ENCODE measurements at places on chromosomes 6 and 20.

- no peak for DNase-seq
Measured at GRCh38 chr20:375265-375889, 5.2 kb upstream of the TRIB3 start.

DNA sequence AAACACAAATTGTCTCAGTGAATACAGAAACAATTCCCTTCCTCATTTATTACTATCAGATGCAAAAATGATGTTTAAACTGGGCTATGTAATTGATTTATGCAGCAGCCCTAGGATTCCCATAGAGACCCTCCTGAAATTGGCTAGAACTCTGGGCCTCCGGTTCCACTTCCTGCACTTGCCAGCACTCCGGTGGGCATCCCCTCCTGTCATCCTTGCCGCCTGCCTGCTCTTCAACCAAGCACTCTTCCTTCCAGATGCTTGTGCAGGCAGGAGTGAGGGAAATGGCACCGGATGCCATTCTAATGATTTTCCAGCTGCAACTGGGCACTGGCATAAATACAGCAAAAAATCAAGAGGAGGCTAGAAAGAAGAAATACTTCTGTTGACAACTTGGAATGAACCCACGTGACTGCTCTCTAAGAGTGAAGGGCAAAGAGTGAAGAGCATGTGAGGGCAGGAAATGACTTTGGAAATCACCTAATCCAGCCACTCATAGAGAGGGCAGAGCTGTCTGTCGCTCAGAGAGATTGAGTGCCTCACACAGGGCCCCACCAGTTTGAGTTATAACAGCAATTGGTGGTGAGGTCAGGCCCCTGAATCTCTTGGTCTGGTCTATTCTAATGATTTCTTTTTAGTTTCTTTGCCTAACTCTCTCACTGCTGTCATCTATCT is 3.7 kb upstream of the NEDD9 start:
- DNase-seq: no peak

- DNase-seq: no peak
Measured at GRCh38 chr20:60986506-60987156, 265.4 kb upstream of the CDH4 start.

GRCh38 chr6:12228447-12229146 is 61.6 kb upstream of the EDN1 start:
- DNase-seq: no peak

DNA sequence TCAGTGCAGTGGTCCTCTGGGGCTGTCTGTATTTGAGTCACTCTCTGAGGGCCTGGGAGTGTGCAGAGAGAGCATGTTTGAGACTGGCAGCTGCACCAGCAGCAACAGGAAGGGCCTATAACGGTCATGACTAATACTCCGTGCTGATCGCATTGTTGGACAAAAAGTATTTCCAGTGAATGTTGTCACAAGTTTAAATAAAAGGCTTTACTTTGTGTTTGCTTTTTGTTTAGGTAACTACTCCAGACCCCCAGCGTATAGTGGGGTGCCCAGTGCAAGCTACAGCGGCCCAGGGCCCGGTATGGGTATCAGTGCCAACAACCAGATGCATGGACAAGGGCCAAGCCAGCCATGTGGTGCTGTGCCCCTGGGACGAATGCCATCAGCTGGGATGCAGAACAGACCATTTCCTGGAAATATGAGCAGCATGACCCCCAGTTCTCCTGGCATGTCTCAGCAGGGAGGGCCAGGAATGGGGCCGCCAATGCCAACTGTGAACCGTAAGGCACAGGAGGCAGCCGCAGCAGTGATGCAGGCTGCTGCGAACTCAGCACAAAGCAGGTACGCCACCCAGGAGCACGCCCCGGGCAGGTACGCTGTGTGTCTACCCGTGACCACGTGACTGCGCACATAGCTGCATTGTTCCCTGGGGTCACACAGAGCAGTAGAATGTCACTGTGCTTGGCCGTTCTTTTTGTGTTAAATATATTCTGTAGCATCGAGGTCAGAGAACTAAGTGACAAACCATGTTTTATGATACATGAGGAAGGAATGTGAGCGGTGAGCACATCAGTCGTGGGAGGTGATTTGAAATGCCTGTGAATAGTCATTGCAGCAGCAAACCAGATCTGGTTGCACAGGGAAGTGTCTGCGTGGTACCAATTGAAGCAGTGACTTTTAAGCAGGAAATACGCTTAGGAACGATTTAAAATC is 174.7 kb downstream of the TMEM242 start:
- DNase-seq: peak; percentile 90

DNA sequence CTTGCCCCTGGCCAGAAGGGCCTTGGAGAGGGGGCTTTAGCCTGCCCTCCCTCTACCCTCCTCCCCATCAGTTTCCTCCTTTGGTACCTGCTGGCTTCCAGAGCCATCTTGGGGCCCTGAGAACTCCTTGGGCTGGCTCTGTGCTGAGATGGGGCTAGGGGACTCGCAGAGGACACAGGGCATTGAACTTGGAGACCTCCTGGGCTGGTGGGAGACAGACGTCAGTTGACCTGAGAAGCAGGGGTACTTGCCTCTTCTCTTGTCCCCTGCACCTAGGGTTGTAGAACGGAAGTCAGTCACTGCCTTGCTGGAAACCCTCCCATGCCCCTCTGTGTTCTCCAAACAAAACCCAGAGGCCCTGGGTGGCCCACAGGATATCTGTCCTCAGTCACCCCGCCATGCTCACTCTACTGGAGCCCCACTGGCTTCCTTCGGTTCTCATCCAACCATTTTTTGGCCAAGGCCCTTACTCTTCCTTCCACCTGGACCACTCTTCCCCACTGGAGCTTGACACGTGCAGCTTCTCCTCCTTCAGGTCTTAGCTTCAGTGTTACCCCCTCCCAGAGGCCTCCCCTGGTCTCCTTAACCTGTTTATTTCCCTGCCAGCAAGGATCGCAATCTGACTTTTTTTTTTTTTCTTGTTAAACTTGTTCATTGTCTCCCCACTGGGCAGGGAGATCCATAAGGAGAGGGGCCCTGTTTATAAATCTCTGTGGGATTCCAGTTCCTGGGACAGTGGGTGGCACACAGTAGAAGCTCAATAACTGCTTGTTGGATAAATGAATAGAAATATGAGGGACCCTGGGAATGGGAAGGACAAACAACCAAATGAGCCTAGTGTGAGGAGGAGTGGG is 971 bp downstream of the RBCK1 start:
- no peak for DNase-seq

- DNase-seq: no peak
Measured at GRCh38 chr6:167683028-167683862, 143.5 kb upstream of the AFDN start.

- no peak for DNase-seq
Measured at GRCh38 chr20:44471481-44471882, 4.2 kb upstream of the TTPAL start.

- DNase-seq: peak; percentile 31
Measured at GRCh38 chr6:141677598-141678211, 455.0 kb upstream of the GJE1 start.

DNA sequence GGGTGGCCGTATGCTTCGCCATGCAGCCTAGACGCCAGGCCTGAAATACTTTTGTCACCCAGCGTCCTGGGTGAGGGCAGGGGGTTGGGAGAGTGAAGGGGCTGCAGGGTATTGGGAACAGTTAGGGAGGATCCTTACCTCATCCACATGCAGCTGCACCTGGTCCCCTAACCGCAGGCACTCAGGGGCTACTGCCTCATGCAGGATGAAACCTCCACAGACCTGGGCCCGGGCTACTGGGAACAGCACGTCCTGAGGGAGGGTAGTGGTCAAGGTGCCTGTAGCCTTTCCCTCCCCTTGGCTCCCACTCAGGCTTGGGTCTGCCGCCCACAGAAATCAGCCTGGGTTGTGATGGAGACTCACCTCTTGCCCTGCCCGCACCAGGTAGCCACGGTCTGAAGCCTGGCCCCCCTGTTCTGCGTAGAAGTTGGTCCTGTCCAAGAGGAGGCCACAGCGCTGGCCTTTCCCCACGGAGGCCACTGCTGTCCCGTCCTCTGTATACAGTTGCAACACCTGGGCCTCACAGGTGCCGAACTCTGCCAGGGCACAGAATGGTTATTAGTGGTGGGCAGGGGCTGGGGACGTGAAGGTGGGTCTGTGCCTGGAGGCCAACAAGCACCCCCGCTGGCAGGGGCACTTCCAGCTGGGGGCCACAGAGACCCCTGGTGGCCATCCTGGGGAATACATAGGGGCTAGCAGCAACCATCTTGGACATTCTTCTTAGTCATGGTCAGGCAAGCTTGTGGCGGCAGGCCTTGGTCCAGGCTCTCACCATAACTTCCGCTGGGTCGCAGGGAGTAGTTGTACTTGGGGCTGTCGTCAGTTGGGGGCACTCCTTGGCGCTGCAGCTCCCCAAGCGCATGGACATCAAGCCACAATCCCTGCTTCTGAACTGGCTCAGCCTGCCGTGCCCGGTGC is 8.6 kb downstream of the AARS2 start:
- DNase-seq: peak; percentile 16

DNA sequence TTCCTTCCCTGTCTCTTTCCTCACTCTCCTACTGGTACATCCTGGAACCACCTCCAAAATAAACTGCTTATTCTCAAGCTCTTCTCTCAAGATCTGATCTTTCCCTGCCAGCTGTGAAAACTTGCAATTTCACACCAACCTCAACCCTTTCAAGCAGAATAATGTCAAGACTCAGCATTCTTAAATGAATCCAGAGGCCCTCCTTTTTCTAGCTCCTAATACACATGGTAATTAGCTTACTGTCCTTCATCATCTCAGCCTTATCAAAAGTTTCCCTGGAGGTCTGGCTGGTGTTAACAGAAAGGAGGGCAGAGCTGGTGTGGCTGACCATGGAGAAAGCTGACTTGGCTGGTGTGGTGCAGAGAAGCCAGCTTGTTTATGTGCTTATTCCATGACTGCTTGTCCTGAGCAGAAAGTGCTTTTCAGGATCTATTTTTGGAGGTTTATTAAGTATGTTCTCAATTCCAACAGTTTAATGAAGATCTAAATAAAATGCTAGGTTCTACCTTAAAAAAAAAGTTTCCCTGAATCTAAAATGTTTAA is 50.5 kb downstream of the CFAP61 start:
- no peak for DNase-seq

DNA sequence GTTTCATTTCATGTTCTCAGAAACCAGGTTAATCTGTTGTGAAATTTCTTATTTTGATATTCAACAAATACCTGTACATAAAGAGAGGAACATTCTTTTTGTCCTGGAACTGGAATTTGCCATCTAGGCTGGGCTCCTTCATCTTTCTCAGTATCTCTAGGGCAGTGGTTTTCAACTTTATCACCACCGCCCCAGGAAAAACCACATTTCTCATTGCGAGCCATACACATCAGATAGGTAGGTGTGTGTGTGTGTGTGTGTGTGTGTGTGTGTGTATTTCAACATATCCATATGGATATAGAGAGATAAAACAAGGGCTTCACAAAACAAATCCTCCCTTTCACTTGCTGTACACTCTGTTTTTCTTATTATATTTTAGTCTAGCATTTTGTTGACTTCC is 24.1 kb downstream of the BFSP1 start:
- DNase-seq: no peak

DNA sequence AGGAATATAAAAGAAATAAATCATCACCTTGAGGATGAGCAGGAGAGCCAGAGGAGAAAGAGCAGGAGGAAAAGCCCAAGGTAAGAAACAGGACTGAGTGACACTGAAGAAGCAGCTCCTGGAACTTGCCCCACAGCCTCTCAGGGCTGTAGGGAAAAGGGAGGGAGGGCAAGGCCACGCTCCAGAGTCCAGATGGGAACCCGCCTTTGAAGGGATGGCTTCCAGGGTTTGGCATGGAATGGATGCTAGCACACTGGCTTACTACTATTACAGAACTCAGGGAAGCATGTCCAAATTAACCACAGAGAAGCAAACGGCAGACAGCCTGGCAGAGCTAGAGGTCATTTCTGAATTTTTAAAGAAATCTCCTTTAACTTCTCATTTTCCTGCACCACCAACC is 26.8 kb downstream of the RALGAPA2 start:
- DNase-seq: no peak

- DNase-seq: no peak
Measured at GRCh38 chr20:47318586-47319516, 37.6 kb downstream of the ZMYND8 start.

DNA sequence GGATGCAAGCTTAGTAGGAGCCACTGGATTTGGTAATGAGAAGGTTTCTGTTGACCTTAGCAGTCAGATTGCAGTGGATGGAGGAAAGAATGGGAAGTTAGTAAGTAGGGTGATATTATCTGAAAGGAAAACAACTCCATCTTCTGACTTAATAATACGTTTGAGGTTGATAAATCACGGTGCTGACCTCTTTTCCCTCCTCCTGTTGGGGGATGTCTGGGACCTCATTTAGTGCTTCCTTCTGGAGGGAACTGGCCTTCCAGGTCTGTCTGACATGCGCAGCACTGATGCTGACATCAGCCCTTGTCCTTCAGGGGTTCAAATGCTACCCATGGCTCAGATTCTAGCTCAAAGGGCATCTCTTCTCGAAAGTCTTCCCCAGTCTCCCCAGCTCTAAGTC is 48.2 kb upstream of the AKAP12 start:
- no peak for DNase-seq

GRCh38 chr6:129615496-129615895 is 94.5 kb downstream of the ARHGAP18 start:
- no peak for DNase-seq

GRCh38 chr6:73062130-73062529 is 163.2 kb downstream of the KHDC1L start:
- no peak for DNase-seq

GRCh38 chr6:157989541-157990289 is 8.1 kb downstream of the SYNJ2 start:
- no peak for DNase-seq

- no peak for DNase-seq
Measured at GRCh38 chr20:45834797-45835161, 1.2 kb downstream of the SNX21 start.

- no peak for DNase-seq
Measured at GRCh38 chr6:72968704-72969103, 256.6 kb downstream of the KHDC1L start.

- no peak for DNase-seq
Measured at GRCh38 chr6:133173276-133173675, 67.9 kb upstream of the EYA4 start.

- DNase-seq: no peak
Measured at GRCh38 chr6:3837781-3838180, 11.4 kb upstream of the FAM50B start.

GRCh38 chr20:10824750-10825500 is 151.1 kb upstream of the JAG1 start:
- DNase-seq: no peak

DNA sequence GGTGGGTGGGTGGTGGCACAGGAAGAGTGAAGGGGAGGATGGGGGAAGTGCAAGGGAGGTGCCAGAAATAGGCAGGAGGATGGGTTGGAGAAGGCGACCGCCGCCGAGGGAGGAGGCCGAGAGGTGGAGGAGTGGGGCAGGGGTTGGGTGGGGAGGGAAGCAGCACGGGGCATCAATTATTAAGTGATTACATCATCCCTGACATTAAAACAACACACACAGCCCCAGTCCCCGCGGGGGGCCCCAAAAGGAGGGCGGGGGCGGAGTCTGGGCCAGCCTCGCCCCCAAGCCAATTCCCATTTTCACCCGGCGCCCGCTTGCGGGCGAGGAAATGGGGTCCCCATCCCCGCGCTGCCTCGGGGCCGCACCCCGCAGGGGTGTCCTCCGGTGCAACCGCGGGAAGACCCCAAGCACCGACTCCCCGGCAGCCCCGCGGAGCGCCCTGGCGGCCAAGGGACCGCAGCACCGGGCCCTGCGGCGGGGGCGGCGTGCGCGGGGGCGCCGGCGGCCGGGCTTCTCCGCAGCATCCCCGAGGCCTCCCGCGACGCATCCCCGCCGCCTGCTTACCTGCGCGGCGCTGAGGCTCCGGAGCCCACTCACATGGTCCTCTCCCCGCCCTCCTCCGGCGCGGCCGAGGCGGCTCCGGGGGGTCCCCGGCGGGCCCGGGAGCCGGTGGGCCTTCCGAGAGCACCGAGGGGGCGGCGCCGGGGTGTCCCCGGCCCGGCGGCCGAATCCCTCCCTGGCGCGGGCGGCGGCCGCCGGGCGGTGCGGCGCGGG is 663 bp downstream of the FYN start:
- no peak for DNase-seq
